ENCODE measurements at places on chromosomes 5 and 9. TPM values are rescaled to one million over a fixed set of nuclear protein-coding genes. Genes with fewer than 3 reads are reported as not detected.
A peak's percentile ranks its signal among the peaks of the same experiment; 100 is the strongest.

The PCDHGA3 gene
- total RNA-seq: 0.90 TPM

- DNase-seq: no peak
These were observed 25.2 kb downstream of the AQP7 start for GRCh38 chr9:33377089-33377715.

DNA sequence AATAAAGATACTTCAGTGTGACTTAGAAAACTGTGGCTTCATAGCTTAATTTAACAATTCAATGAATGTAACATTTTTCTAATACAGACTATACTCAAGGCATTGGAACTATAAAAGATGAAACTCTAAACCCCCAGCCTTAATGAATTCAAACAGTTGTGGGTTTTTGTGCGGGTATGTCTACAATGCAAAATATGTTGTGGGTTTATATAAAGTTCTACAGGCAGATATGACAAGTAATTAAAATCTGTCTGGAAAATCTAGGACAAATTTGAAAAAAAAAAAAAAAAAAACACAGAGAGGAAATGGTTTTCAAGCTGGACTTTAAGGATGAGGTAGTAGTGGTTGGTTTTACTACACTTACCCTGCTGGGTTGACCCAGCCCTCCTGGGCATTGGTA is 467.5 kb upstream of the TLE4 start:
- no peak for DNase-seq

DNA sequence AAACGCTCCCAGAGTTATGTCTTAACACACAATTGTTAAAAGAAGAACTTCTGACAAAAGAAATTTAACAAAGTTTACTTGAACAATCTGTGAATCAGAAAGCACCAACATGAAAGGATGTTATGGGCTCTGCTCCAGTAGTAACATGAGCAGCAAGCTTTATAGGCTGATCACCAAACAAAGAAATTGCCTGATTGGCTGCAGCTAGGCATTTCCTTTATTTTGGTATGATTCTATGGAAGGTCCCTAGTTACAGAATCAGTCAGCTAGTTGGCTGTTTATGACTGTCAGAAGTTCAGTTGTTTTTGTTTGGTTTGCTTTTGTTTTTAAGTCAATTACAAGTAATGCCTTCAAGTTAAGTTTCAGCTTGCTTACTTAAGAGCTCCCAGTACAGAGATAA is 102.4 kb upstream of the SMC2 start:
- DNase-seq: no peak

The RABEPK gene
- total RNA-seq: 19.3 TPM

The NUTM2G gene
- 1.6 TPM for total RNA-seq

- no peak for DNase-seq
These were observed 28.9 kb upstream of the KCNN2 start for GRCh38 chr5:114332925-114333324.

- no peak for DNase-seq
These were observed 27.4 kb downstream of the TNFSF8 start for GRCh38 chr9:114902786-114903524.

- peak; percentile 91 for DNase-seq
These were observed 29.9 kb upstream of the OBP2B start for GRCh38 chr9:133238851-133239532.

GRCh38 chr9:18768951-18769622 is 263.9 kb downstream of the SAXO1 start:
- no peak for DNase-seq

Measured in GM23338 (cell line).